ENCODE measurements at places on chromosomes 3 and 15. TPM values are rescaled to one million over a fixed set of nuclear protein-coding genes. Genes with fewer than 3 reads are reported as not detected.

- no peak for DNase-seq
Observed at GRCh38 chr15:66089049-66089448, 164.5 kb downstream of the MEGF11 start.

GRCh38 chr15:75727851-75728715 is 15.4 kb upstream of the CSPG4 start:
- no peak for DNase-seq

DNA sequence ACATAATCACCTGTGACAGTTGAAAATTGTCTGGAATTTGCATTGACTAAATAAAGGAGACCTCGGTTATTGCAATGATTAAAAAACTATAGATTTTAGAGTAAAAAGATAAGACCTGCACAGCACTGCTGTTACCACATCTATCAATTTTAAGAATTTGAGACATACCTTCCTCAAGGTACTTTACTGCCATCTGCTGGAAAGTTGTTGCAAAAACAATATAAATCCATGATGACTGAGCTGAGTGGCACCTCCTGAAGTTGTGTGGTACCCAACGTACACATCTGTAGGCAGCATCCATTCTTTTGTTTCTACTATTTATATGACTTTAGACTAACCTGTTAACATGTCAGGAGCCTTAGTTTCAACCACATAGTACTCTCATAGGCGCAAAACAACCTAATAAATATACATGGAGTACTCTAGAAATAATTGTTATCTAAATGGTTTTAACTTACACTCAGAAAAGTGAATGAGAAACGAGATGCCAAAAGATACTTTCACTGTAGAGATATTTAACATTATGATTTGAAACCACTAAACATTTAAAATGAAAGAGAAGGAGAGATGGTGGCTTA is 106.7 kb downstream of the GHSR start:
- no peak for DNase-seq

- peak; percentile 13 for DNase-seq
Observed at GRCh38 chr15:99324082-99324620, 72.9 kb downstream of the LRRC28 start.

GRCh38 chr15:37967788-37968187 is 33.3 kb downstream of the TMCO5A start:
- no peak for DNase-seq

GRCh38 chr3:113839551-113839950 is 963 bp downstream of the GRAMD1C start:
- no peak for DNase-seq

- no peak for DNase-seq
Observed at GRCh38 chr15:70530503-70530902, 232.9 kb downstream of the UACA start.

DNA sequence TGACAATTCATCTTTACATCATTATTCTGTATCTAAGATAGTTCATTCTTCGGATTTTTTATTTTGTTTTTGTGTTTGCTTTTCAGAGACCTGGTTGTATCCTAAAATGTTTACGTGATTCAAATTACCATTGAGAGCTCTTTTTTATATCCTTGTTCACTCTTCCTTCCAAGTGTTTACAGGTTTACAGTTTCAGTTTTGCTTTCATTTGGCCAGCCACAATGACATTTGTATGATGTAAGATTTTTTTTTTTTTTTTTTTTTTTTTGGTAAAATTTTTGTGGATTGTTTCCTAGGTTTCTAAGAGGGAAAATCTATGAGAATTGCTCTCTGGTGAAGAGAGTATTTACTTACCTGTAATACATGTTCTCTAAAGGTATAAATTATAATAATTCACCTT is 55.0 kb downstream of the SETD5 start:
- no peak for DNase-seq

- DNase-seq: no peak
Observed at GRCh38 chr3:173920386-173920785, 522.8 kb downstream of the NLGN1 start.

- no peak for DNase-seq
Observed at GRCh38 chr3:113623324-113623723, 73.1 kb downstream of the USF3 start.

DNA sequence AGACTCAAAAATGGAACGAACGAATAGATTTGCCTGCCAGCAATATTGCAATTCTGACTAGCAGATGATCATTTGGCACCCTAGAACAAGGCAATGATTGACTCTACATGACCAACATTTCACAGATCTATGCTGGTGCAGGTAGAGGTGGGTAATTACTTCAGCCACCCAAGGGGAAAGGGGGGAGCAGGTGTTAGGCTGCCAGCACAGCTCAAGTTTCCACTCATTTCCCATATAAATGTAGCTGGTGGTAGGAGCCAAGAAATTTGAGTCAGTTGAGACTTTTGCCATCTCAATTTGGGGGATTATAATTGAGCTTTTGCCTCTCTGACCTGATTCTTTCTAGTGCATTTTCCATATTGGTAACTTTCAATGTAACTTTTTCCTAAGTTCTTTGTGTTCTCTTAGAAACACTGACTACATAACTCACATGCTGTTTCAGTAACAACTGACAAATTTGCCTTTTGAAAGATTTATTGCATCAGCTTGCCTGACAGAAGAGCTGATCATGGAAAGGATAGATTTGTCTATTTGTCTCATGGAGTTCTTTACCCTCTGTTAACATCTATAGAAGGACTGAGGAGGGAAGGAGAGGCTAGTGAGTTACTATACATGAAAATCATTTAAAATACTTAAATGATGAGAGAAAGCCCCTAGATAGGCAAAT is 902.5 kb downstream of the ZPLD1 start:
- no peak for DNase-seq

DNA sequence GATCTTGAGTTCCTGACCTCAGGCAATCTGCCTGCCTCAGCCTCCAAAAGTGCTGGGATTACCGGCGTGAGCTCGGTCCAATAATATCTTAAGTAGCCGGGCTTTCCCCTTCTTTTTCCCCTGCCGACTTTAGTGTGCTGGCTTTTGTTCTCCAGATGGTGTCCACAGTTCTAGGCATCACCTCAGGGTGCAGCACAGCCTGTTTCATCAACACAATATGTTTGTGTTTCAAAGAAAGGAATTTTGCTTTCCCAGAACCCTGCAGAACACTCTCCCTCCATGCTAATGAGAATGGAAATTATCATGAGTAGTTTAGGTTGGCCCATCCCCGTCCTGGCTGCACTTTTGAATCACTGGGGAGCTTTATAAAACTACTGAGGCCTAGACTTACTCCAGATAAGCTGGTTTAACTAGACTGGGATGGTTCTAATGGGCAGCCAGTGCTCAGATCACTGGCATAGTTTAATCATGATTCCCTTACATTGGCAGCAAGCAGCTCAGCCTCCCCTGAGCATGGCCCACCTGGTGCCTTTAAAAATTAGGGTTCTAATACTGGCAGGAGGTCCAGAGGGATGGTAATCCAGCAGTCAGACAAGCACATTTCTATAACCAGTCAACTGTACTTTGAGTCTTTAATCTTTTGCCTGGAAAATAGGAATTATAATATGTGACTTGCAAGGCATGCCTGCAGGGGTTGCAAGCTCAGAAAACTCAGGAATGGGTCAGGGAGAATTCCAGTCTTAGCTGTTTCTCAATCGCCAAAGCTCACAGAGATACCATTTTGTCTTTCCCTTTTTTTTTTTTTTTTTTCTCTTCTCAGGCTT is 127.6 kb upstream of the RASGRP1 start:
- DNase-seq: no peak

DNA sequence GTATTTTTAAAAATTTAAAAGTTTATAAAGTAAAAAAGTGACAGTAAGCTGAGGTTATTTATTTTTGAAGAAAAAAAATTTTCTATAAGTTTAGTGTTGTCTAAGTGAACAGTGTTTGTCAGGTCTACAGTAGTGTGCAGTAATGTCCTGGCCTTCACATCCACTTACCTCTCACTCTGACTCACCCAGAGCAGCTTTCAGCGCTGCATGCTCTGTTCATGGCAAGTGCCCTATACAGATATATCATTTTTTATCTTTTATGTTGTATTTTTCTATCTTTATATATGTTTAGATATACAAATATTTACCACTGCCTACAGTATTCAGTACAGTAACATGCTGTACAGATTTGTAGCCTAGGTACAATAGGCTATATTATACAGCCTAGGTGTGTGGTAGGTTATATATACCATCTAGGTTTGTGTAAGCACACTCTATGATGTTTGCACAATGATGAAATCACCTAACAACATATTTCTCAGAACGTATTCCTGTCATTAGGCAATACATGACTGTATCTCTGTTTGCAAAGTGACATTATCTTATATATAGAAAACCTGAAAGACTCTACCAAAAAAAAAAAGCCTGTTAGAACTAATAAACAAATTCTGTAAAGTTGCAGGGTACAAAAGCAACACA is 75.9 kb upstream of the TMC3 start:
- DNase-seq: no peak

The ACKR4 gene
- total RNA-seq: 41.2 TPM

The MYLK gene
- 57.6 TPM for total RNA-seq

The WDR93 gene
- total RNA-seq: 0.20 TPM
